Activated CD8-positive, alpha-beta memory T cell treated with anti-CD3 and anti-CD28 coated beads for 24 hours (primary cell): ENCODE measurements at places on chromosomes 2 and 18.
A peak's percentile ranks its signal among the peaks of the same experiment; 100 is the strongest.

GRCh38 chr2:177075254-177075653 is 137.3 kb upstream of the HNRNPA3 start:
- no peak for DNase-seq

DNA sequence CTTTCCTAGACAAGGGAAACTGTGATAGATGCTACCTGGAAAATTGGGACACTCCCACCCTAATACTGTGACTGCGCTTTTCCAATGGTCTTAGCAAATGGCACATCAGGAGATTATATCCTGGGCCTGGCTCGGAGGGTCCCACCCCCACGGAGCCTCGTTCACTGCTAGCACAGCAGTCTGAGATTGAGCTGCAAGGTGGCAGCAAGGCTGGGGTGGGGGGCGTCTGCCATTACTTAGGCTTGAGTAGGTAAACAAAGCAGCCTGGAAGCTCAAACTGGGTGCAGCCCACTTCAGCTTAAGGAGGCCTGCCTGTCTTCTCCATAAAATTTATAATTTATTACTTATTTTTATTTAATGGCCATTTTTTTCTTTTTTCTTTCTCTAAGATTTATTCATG is 802.1 kb upstream of the SLC39A10 start:
- DNase-seq: no peak

- no peak for DNase-seq
These were observed 202.9 kb upstream of the SP5 start for GRCh38 chr2:170512266-170512665.

DNA sequence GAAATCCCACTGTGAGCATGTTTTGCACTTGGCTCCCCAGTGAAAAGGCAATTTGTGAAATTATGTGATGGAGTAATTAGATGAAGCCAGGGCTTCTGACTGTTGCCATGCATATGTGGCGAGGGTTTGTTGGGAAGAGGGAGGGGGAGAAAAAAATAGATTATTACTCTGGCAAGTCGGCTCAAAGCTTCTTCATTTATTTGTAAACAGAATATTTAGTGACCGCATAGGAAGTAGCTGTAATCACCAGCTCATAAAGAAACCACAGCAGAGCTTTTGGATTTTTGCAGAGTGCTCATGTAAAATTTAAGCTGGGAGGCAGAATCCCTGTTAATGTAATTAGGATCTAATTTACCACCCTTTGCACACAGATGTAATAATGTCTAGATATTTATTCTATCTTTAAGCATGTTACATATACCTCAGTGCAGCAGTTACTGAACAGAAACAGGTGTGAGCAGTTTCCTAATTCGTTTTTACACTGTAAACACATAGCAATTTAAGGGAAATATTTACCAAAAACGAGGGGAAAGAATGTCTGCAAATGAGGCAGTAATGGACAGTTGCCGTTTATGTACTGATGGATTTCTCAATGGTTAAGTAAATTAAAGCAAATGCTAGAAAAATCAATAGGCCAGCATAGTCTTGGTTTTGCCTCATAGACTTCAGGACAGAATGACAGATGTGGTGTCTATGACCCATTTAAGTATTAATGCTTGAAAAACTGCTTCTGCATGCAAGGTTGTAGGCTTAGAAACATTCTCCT is 87.9 kb downstream of the MEIS1 start:
- DNase-seq: no peak

DNA sequence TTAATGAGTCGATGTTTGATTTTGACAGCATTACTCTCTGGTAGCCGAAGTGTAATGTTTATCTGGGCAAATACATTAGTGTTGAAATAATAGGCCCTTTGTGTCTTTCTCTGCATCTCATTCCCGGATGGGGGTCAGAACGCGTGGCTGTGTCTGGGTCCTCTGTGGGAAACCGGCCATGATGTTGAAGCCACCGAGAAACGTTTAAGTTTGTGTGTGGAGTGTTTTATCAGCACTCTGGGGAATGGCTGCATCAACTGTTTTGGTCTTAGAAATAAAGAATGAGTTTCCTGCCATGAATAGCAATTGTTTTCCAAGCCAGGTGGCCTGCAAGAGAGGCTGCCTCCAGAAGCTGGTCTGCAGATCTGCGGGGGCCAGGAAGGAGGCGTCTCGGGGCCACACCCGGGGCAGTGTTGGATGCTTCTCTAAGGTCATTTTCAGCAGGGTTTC is 69.7 kb downstream of the RNF144A start:
- no peak for DNase-seq

- no peak for DNase-seq
These were observed 24.8 kb upstream of the RPE start for GRCh38 chr2:209977386-209978239.

DNA sequence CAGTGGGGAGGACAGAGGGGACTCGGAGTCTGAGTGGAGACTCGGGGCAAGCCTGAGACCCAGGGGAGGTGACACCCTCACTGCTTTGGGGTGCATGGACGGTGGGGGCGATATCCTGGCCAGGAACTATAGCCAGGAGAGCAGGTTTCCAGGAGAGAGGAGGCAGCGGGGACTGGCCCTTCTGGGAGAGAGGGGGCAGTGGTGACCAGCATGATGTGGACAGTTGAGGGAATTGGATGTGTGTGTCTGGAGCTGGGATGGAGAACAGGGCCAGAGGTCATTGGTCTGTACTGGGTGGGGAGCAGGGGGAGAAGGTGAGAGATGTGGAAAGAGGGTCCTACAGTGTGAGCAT is 63.6 kb downstream of the ACKR3 start:
- no peak for DNase-seq

- no peak for DNase-seq
These were observed 52.2 kb downstream of the NCOA1 start for GRCh38 chr2:24543252-24543651.

DNA sequence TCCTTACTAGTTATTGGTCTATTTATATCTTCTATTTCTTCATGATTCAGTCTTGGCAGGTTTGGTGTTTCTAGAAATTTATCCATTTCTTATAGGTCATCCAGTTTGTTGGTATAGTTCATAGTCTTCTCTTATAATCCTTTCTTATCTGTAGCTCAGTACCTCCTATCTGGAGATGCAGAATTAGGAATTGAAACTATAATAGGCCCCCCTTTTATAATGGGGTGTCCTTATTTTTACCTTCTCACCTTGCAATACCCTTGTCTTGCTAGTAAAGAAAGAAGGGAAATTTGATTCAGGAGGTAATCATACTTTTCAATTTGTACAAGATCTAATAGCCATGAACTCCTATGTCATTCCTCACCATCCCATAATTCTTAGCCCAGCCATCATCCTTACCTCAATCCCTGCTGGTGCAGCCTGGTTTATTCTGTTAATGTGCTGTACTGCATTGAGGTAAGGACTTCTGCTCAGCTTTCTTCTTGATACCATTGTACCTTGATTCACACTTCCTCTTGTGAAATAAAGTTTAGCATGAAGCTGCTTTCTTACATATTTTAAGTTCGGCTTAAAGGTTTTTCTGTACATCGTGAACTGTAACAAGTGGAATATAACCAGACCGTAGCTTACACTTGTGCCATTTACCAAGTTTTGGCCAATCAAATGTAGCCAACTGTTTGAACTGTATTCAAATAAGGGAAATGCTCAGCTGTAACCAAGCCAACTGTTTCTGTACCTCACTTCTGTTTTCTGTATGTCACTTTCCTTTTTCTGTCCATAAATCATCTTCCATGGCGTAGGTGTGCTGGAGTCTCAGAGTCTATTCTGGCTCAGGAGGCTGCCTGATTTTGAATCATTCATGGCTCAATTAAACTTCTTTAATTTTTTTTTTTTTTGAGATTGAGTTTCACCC is 40.1 kb upstream of the PTH2R start:
- DNase-seq: no peak

DNA sequence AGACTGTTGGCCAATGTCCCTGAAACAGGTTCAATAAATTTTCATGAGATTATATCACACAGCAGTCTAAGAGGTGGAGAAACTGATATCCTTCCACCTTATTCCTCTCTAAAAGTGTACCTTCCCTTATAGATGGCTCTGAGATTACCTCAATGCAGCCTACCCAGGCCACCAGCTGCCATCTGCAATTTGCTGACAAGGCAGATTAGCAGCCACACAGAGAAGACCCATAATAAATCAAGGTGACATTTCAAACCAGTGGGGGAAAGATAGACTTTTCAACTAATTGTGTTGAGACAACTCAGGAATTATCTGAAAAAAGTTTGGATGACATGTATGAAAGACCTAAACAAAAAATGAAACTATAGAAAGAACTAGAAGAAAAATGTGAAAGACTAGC is 43.2 kb downstream of the ZBTB7C start:
- no peak for DNase-seq

- no peak for DNase-seq
These were observed 214.3 kb downstream of the FAM210A start for GRCh38 chr18:13511961-13512577.

GRCh38 chr2:75155115-75155514 is 44.2 kb downstream of the TACR1 start:
- no peak for DNase-seq

GRCh38 chr2:203722411-203722810 is 16.0 kb downstream of the CD28 start:
- DNase-seq: no peak

DNA sequence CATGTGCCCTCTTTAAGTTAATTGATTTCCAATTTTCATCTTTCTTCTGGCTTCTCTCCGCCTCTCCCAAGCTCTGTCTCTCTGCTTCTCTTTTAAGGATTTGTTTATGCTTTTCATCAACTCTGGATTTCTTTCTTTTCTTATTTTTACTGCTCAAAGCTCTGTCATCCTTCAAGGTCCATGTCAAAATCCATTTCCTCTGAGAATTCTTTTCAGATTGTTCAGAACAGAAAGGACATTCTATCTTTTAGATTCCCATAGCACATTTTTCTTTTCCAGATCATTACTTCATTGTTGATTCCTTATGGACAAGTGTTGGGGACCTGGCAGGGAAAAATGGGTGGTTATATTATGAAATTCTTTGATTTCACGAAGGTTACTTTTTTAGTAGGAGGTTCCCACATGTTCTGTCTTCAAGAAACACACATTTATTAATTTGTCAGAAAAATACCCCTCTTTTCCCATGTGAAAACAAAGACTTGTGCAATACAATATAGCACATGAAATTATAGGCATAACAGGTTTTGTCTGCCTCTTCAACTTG is 12.3 kb downstream of the PMAIP1 start:
- no peak for DNase-seq

DNA sequence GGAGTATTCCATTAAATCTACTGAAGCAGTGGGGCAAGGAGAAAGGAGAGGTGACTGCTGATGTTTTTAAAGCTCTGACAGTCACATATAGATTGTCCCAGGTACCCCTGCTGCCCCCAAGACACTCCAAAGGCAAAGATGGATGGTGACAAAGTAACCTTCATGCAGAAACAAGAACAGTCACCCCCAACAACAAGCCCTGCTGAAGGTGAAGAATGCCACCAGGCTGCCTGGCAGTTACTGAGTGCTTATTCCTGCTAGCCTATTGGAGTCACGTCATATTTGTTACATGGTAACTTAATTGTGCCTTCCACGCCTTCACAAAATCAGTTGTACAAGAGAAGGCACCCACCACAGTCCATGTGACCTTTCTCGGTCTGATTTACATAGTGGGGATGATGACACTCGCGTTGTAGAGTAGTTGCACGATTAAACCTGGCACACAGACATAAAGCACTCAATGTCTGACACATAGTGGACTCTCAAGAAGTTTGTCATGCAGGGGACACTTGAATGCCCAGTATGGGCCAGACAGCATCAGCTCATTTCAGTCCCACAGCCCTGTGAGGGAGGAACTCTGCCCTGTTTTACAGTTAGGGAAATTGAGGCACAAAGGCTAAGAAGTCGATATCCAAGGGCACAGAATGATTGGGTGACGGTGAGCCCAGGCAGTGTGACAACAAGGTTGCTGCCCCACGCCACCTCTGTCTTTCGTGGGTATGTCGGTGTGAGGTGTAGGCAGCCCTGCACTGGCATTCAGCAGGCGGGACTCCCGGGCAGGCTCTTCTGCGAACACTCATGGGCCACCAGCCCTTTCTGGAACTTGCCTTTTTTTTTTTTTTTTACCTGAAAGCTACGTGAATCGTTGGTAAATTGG is 62.7 kb downstream of the ZCCHC2 start:
- peak; percentile 78 for DNase-seq

GRCh38 chr18:49520661-49521145 is 33.7 kb upstream of the C18orf32 start:
- DNase-seq: no peak

GRCh38 chr18:56309104-56309503 is 329.3 kb downstream of the TXNL1 start:
- DNase-seq: no peak

GRCh38 chr2:190497428-190497827 is 37.1 kb downstream of the NEMP2 start:
- DNase-seq: no peak

- DNase-seq: no peak
These were observed 269.3 kb upstream of the NCKAP5 start for GRCh38 chr2:133837441-133838094.

GRCh38 chr2:7014174-7014640 is 97.0 kb downstream of the RNF144A start:
- no peak for DNase-seq

- DNase-seq: no peak
These were observed 58.1 kb upstream of the MYT1L start for GRCh38 chr2:2389215-2389614.

DNA sequence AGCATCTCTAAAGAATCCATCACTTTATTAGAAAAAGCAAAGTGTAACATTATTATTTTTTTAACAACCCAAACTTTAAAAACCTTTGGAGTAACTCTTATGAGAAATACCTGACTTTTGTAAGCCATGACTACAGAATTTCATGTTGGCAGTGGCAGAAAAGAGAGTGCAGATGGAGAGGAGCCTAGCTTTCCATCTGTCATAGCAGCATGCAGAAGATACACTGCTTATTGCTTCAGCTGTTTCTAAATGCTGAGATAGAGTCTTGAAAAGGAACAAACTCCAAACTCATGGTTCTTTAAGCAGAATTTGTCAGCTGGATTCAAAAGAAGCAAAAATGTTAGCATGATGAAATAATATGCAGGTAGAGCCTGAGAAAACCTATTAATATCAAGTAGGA is 1130.3 kb downstream of the DPP10 start:
- DNase-seq: no peak

DNA sequence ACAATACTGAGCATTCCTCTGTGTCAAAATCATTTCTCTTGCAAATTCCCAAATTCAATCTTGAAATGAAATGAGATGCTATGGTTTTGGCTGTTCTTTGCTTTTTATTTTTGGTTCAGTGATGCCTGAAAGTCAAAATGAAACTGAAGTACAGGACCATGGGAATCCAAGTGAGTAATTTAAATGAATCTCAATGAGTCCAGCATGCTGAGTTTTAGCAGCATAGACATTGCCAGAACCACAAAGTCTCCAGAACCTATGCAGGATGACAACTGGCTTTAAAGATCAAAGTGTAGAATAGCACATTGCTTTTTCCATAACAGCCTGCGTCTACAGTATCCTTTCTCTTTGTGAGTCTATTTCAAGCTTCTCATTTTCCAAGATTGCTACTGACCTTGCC is 1050.7 kb upstream of the PIK3C3 start:
- DNase-seq: no peak

DNA sequence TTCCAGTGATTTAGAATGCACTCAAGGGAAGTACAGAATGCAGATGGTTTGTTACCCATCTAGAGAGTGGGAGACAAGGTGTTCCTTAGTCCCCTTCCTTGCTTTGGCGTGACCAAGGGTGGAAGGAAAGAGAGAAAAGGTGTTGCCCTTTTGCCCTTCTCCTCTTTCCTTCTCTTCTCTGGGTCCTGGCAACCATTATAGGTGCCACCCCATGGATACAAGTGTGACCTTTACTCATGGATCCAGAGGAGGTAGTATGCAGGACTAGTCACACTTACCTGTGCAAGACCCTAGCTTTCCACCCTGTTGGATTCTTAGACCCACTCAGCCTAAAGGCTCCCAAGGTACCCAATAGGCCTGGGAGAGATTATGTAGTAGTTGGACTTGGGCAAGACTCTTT is 11.6 kb upstream of the RBFA start:
- no peak for DNase-seq

- DNase-seq: no peak
These were observed 621.9 kb downstream of the XIRP2 start for GRCh38 chr2:167510071-167510759.
